Natural killer cell (primary cell): ENCODE measurements at places on chromosomes 2 and 18.

DNA sequence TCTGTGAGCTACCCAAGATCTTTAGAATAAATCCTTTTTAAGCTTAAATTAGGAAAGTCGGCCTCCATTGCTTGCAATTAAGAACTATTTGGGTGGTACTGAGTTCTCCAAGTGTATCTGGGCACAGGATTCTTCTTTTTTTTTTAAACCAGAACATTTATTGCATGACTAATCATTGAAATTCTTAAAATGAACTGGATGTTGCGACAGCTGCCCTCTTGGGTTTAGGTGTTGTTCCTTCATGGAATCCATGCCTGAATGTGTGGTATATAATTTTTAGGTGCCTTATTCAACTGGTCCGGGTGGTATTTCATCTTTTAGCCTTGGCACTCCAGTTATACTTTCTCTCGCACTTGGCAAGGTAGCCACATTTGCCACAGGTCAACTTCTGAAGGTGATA is 14.5 kb upstream of the KCNK3 start:
- no peak overlapping the region for H3K27ac ChIP-seq
- no peak for DNase-seq
- no peaks in the 10 kb centered on the region for H3K36me3 ChIP-seq

DNA sequence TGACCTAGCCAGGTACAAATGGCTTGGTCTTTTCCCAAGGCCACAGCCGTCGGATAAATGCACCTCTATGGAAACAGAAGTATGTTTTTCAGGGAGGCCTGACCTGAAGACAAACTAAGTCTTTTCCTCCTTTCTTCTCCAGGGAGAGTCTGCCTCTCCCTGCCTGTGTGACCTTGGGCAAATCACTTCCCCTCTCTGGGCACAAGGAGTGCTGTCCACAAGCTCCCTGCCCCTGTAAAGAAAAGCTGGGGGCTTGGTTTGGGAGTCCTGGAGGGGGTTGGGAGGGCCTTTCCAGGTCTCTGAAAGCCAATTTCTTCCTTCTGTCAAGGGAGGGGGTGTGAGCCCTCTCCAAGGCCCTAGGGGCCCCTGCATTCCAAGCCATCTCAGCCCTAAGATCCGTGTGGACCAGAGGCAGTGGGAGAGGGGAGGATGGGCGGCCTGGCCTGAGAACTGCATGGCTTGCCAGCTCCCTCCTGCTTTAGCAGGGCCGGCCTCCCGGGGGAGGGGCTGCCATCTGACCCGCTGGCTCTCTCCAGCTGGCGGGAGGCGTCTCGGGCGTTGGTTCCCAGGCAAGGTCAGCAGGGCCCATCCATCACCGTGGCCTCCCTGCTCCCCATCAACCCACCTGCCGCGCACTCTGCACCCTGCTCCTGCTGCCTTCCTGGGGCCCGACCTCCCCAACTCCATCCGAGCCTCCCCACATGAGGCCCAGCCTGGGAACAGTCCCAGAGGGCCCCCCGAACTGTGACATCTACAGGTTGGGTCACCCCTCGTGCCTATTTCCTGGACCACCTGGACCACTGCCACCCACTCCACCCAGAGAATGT is 61.4 kb downstream of the SMAD7 start:
- DNase-seq, result no peak
- H3K27ac ChIP-seq, result no peak overlapping the region
- H3K27me3 ChIP-seq, result no peaks in the 10 kb centered on the region
- H3K36me3 ChIP-seq, result no peaks in the 10 kb centered on the region
- no peak overlapping the region for H3K4me3 ChIP-seq
- peaks cover 10% of the 10 kb centered on the region for H3K4me1 ChIP-seq

- no peaks in the 10 kb centered on the region for H3K27me3 ChIP-seq
- H3K4me3 ChIP-seq, result no peak overlapping the region
- H3K27ac ChIP-seq, result no peak overlapping the region
These were observed 90.2 kb downstream of the CABLES1 start for GRCh38 chr18:23225503-23225902.

DNA sequence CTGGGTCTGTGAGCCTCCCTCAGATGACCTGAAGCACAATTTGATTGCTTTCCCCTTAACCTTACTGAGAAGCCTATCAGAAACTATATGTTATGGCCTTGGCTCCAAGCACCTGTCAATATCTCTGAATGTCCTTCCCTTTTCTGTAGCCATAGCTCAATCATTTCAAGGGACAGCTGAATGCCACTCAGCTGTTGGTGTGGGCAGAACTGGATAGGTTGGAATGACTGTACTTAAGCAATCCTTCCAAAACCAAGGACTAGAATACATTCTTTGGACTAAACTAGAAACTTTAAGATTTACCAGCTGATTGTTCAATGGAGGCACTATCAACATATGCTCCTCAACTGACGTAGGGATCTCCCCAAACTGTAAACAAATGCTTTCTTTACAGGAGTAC is 159.4 kb downstream of the THADA start:
- H3K4me1 ChIP-seq, result no peaks in the 10 kb centered on the region
- no peaks in the 10 kb centered on the region for H3K27me3 ChIP-seq
- no peak overlapping the region for H3K4me3 ChIP-seq
- H3K27ac ChIP-seq, result no peak overlapping the region
- no peaks in the 10 kb centered on the region for H3K36me3 ChIP-seq

GRCh38 chr18:49499046-49499637 is 12.1 kb upstream of the C18orf32 start:
- H3K27ac ChIP-seq, result no peak overlapping the region
- DNase-seq, result no peak
- H3K36me3 ChIP-seq, result no peaks in the 10 kb centered on the region
- no peak overlapping the region for H3K4me3 ChIP-seq

GRCh38 chr2:55150834-55151233 is 81.3 kb downstream of the CLHC1 start:
- no peak overlapping the region for H3K27ac ChIP-seq
- peaks cover 6% of the 10 kb centered on the region for H3K4me1 ChIP-seq

- H3K4me1 ChIP-seq, result no peaks in the 10 kb centered on the region
- no peak overlapping the region for H3K4me3 ChIP-seq
- DNase-seq, result no peak
- no peak overlapping the region for H3K27ac ChIP-seq
- no peaks in the 10 kb centered on the region for H3K27me3 ChIP-seq
These were observed 154.1 kb downstream of the FHOD3 start for GRCh38 chr18:36451454-36452251.

DNA sequence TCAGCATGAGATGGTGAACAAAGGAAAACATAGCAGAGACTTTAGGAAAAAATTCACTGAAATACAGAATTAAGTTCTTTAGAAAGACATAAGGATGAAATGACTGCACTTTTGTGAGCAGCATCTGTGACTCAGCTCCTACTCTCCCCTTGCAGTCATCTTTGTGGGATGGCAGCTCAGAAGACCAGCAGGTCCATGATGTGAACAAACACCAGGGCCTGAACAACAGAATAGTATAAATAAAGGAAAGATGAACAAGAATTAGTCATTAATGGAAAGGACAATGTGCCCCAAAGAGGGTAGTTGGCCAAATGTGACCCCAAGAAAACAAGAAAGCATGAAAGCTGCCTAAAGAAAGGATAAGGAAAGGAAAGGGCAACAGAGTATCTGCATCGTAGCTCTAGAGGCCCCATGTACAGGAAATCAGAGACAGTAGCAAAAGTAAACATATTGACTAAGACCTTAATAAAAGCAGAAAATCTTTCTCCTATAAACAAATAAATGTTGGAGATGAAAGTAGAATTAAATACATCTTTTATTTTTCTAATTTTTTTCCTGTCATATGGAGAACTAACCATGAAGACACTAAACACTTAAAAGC is 318.0 kb downstream of the ZEB2 start:
- H3K36me3 ChIP-seq, result no peaks in the 10 kb centered on the region
- H3K27ac ChIP-seq, result no peak overlapping the region
- H3K27me3 ChIP-seq, result no peaks in the 10 kb centered on the region
- no peak for DNase-seq
- H3K4me3 ChIP-seq, result no peak overlapping the region
- H3K4me1 ChIP-seq, result no peaks in the 10 kb centered on the region

- no peak overlapping the region for H3K27ac ChIP-seq
- H3K27me3 ChIP-seq, result no peaks in the 10 kb centered on the region
- H3K4me3 ChIP-seq, result no peak overlapping the region
- DNase-seq, result no peak
- no peaks in the 10 kb centered on the region for H3K4me1 ChIP-seq
These were observed 274.2 kb downstream of the CDH19 start for GRCh38 chr18:66329716-66330115.

DNA sequence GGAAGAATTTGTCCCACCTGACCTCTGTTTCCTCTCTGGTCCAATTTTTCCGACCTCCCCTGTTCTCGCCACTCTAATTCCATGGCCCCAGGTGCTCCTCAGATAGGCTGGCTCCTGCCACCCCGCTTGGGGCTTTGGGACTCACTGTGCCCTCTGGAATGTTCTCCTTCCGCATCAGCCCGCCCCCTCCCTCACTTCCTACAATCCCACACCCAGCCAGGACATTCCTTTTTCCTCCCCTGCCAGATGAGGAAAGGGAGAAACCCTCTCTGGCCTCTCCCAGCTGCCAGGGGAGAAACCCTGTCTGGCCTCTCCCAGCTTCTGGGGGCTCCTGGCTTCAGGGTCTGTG is 3.1 kb upstream of the OR6B2 start:
- no peak overlapping the region for H3K4me3 ChIP-seq
- H3K27ac ChIP-seq, result no peak overlapping the region
- H3K4me1 ChIP-seq, result no peaks in the 10 kb centered on the region
- H3K36me3 ChIP-seq, result no peaks in the 10 kb centered on the region
- H3K27me3 ChIP-seq, result peaks cover 2% of the 10 kb centered on the region

GRCh38 chr2:27705851-27706622 is 42.3 kb downstream of the SLC4A1AP start:
- H3K27ac ChIP-seq, result no peak overlapping the region
- H3K4me3 ChIP-seq, result no peak overlapping the region
- no peaks in the 10 kb centered on the region for H3K27me3 ChIP-seq

DNA sequence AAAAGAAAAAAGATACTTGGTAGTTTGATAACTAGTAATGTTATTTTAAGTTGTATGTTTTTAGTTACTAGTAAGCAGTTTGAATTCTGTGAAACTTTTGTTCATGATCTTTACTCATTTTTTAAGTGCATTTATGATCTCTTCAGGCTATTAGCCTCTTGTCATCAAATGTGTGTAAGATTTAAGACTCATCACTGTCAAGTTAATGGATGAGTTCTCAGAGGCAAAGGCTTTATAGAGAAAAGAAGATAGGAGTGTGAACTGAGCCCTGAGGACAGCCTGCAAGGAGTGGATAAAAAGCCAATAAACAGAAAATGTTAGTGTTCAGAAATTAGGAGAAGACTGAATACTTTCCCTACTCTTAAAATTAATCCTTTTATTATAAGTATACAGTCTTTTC is 13.5 kb downstream of the NDUFV2 start:
- H3K27ac ChIP-seq, result peak overlapping the region; percentile 88
- DNase-seq, result no peak
- H3K27me3 ChIP-seq, result no peaks in the 10 kb centered on the region
- no peak overlapping the region for H3K4me3 ChIP-seq
- peaks cover 23% of the 10 kb centered on the region for H3K4me1 ChIP-seq
- H3K36me3 ChIP-seq, result peaks cover 10% of the 10 kb centered on the region

DNA sequence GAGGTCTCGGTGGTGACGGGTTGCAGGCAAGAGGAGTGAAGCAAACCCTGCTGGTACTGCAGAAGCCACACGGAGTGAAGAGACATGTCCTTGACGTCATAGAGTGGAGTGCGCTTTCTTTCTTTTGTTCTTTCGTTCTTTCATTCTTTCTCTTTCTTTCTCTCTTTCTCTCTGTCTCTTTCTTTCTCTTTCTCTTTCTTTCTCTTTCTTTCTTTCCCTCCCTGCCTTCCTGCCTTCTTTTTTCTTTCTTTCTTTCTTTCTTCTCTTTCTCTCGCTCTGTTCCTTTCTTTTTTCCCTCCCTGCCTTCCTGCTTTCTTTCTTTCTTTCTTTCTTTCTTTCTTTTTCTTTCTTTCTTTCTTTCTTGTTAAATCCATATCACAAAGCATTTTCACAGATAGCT is 39.2 kb downstream of the LRRFIP1 start:
- H3K27me3 ChIP-seq, result no peaks in the 10 kb centered on the region
- no peak overlapping the region for H3K4me3 ChIP-seq
- H3K27ac ChIP-seq, result no peak overlapping the region

- H3K27ac ChIP-seq, result no peak overlapping the region
- no peak for DNase-seq
- H3K4me1 ChIP-seq, result no peaks in the 10 kb centered on the region
- no peaks in the 10 kb centered on the region for H3K36me3 ChIP-seq
These were observed 469.6 kb upstream of the VRK2 start for GRCh38 chr2:57576983-57577382.

- H3K4me1 ChIP-seq, result no peaks in the 10 kb centered on the region
- H3K27me3 ChIP-seq, result no peaks in the 10 kb centered on the region
- no peaks in the 10 kb centered on the region for H3K36me3 ChIP-seq
- peak; percentile 10 for DNase-seq
- no peak overlapping the region for H3K27ac ChIP-seq
These were observed 148.1 kb upstream of the HS6ST1 start for GRCh38 chr2:128466776-128467175.

DNA sequence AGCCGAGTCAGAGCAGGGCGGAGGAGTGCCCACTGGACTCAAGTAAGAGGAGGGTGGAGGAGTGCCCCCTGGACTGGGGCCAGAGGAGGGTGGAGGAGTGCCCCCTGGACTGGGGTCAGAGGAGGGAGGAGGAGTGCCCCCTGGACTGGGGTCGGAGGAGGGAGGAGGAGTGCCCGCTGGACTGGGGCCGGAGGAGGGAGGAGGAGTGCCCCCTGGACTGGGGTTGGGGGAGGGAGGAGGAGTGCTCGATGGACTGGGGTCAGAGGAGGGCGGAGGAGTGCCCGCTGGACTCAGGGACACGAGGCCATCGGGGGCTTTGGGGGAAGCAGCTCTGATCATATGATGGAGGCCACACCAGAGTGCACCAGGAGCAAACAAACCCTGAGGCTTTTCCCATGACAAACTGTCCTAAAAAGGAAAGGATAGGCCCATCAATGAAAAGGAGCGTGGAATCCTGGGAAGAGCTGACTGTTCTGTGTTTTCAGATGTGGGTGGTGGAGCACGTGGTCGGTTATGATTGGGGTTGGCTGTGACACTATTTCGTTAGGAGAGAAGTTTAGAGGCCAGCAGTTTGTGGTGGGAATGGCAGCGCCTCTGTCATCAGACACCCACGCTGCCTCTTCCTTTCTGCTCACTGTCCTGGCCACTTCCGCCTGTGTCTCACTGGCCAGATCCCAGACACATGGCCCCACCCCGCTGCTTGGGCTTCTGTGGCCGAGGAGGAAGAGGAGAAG is 24.5 kb upstream of the HPCAL1 start:
- peak overlapping the region; percentile 48 for H3K27ac ChIP-seq
- no peaks in the 10 kb centered on the region for H3K27me3 ChIP-seq
- H3K4me3 ChIP-seq, result no peak overlapping the region
- no peaks in the 10 kb centered on the region for H3K36me3 ChIP-seq
- peaks cover 41% of the 10 kb centered on the region for H3K4me1 ChIP-seq
- DNase-seq, result peak; percentile 37

GRCh38 chr2:99545604-99546003 is 55.8 kb upstream of the REV1 start:
- H3K27ac ChIP-seq, result no peak overlapping the region
- H3K4me3 ChIP-seq, result no peak overlapping the region
- no peak for DNase-seq
- H3K36me3 ChIP-seq, result peaks cover 2% of the 10 kb centered on the region
